Fibroblast of lung (primary cell): ENCODE measurements at places on chromosomes 12 and 14.

DNA sequence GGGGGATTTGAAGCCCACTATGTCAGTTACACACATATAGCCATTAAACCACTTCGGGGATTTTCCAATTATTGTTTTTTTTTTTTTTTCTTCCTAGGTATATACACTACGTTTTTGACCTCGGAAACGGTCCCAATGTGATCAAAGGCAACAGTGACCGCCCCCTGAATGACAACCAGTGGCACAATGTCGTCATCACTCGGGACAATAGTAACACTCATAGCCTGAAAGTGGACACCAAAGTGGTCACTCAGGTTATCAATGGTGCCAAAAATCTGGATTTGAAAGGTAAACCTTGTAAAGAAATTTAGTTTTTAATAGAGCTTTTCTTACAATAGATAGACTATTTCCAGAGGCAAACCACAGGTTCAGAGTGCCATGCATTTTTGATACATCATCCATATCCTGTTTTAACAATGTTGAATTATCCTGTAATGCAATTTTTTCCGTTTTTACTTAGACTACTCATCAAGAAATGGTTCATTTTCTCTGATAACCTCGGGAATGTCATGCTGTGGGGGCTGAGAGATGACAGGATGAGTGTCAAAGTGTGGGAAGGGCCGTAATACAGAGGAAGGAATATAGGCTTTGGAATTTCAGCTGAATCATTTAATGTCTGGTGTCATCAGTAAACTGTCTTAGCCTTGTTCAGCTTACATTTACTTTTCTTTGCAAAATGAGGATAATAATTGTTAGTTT is 797.1 kb downstream of the NRXN3 start:
- no peak for DNase-seq

GRCh38 chr12:3988519-3989217 is 115.5 kb upstream of the PARP11 start:
- no peak for DNase-seq

- DNase-seq = no peak
Observed at GRCh38 chr12:24591715-24592440, 357.0 kb downstream of the BCAT1 start.

- DNase-seq = peak; percentile 82
Observed at GRCh38 chr14:52879958-52880357, 70.9 kb downstream of the FERMT2 start.

GRCh38 chr12:81558031-81558430 is 201.1 kb downstream of the PPFIA2 start:
- peak; percentile 67 for DNase-seq

DNA sequence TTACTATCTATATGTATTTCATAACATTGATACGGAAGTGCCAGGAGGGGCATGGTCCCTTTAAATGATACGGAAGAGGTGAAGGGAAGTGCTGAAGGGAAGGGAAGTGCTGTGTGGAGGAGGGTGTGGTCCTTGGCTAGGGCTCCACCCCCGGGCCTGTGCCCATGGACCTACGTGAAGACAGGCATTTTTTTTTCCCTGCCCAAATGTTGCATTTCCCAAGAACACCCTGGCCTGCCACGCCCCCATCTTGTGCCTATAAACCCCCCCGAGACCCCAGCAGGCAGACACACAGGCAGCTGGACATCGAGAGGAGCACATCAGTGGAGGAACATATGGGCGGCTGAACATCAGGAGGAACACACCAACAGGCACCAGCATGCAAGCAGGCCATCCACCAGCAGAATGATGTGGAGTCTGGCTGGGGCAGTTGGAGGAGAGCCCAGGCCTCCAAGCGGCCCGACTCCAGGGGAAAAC is 134.1 kb downstream of the SLC41A2 start:
- no peak for DNase-seq

- DNase-seq = peak; percentile 81
Observed at GRCh38 chr12:93137656-93138612, 208.8 kb upstream of the EEA1 start.

GRCh38 chr14:91227183-91227628 is 17.3 kb downstream of the GPR68 start:
- no peak for DNase-seq

DNA sequence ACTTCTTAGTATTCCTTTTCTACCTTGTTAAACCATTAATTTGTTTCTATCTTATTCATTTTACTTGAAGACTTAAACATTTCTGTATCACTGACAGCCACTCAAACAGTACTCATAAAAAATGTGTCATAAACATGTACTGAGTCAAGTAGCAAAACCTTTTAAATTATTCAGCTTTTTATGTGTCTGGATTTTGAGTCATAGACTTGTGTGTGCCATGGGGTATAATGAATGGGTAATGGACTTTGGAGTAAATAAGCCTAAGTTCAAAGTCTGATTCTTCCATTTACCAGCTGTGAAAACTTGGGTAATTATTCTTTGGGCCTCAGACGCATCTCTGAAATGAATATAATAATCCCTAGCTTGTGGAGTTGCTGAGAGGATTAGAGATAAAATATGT is 199.0 kb downstream of the RAD51B start:
- DNase-seq = no peak

DNA sequence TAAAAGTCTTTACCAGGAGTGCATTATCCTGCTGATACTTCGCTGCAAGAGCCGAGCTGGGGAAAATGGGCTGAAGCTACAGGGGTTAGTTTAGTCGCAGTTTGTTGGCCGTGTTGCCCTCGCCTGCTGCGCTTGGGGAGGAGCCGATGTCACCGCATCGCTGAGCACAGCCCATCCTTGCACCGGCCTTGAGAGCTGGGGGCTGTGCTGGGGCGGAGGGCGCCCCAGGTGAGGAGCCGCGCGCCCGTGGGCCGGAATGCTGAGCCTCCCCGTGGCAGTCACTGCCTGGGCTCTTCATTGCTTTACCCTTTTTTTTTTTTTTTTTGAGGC is 50.0 kb downstream of the ADGRD1 start:
- no peak for DNase-seq

GRCh38 chr12:3204143-3204542 is 127.0 kb downstream of the TSPAN9 start:
- no peak for DNase-seq

DNA sequence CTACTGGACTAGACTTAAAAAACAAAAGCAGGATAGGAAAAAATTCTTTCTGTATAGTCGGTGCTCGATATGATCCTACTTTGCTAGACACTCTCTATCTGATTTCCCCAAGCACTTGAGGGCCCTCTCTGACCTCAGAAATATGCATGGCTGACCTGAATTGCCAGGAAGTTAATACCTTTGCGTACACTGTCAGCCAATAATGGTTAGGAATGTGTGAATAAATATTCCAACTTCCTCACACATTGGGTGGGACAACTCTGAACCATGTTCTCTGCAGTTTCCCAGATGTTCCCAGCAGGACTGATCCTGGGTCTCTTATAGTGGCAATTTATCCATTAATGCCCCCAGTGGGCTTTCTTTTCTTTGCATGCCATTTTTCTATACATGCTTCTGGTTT is 20.5 kb upstream of the RPL10L start:
- no peak for DNase-seq

GRCh38 chr14:63423889-63424288 is 105.2 kb upstream of the GPHB5 start:
- DNase-seq = no peak

- no peak for DNase-seq
Observed at GRCh38 chr12:123960856-123961255, 11.8 kb downstream of the CCDC92 start.

DNA sequence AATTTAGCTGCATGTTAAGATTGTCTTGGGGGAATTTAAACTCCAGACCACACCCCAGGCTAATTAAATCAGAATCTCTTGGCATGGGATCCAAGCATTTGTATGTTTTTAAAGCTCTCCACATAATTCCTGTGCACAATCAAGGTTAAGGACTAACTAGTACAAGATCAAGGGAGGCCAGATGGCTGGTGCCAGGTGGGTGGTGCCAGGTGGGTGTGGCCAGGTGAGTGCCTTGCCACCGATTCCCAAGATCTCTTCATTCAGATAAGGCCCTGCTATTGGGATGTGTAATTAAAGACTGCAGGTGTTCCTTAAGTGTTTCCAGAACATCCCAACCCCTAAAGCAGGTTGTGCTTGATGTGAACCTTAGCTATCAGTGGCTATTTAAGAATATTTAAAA is 75.1 kb downstream of the NRXN3 start:
- no peak for DNase-seq

- no peak for DNase-seq
Observed at GRCh38 chr12:21828779-21829178, 54.3 kb upstream of the KCNJ8 start.

DNA sequence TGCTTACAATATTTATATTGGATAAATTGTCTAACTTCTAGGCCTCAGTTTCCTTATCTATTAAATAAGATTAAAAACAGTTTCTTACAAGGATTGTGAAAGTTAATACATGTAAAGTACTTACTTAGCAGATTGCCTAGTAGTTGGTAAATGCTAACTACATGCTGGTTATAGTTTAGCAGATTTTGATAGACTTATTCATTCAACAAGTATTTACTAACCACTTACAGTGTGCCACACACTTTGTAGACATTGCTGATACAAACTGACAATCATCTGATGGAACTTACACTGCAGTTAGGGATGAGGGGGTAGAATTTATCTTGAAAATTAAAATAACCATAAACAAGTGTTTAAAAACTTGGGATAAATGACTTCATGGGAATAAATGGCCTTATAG is 50.4 kb downstream of the ARID2 start:
- no peak for DNase-seq

DNA sequence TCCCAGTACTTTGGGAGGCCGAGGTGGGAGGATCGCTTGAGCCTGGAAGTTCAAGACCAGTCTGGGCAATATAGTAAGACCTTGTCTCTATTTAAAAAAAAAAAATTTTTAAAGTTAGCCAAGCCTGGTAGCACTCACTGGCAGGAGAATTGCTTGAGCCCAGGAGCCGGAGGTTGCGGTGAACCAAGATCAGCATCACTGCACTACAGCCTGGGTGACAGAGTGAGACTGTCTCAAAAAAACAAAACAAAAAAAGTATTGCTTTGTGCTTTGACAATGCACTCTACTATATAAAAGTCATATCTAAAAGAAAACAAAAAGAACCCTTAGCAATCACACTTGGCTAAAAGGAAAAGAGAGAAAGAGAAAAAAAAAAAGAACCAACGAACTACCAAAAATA is 26.8 kb downstream of the GNPTAB start:
- no peak for DNase-seq

DNA sequence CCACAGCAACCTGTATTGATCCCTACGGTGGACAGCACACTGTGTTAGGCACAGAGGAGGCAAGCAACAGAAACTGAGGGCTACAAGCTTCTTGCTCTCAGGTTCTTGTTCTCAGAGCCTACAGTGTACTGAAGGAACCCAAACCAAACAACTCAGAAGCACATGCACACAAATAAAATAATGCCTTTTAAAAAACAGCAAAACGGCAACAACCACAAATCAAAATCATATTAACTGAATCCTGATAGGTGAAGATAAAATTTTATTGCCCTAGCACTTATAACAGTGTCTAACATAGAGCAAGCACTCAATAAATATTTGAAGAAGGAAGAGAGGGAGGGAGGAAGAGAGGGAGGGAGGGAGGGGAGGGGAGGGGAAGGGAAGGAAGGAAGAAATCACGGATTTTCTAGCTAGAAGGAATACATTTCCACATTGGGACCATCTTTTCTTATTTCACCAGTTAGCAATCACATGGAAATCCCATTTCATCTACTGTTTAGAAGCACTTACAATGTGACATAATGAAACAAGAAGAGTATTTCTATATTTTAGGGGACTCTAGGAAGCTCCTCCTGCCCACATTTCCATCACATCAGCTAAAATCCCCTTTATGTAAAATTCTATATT is 27.2 kb downstream of the DMAC2L start:
- DNase-seq = no peak

DNA sequence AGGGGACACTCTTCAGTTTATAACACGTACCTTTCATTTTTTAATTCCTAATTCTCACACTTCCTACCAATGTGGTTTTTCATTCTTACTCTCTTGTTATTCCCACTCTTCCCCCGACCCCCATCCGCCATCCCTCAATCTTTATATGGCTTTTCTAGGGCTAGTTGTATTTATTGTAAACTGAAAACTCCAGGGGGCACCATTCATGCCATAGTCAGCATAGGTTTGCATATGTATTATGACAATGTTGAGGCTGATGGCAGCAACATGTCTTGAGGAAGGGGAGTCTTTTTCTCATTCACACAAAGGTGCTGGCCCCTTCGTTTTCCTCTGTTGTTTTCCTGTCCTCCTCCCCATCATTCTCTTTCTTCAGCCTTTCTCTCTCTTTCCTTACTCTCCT is 27.7 kb upstream of the LTA4H start:
- peak; percentile 58 for DNase-seq

- DNase-seq = no peak
Observed at GRCh38 chr12:91320999-91321398, 138.4 kb upstream of the DCN start.

DNA sequence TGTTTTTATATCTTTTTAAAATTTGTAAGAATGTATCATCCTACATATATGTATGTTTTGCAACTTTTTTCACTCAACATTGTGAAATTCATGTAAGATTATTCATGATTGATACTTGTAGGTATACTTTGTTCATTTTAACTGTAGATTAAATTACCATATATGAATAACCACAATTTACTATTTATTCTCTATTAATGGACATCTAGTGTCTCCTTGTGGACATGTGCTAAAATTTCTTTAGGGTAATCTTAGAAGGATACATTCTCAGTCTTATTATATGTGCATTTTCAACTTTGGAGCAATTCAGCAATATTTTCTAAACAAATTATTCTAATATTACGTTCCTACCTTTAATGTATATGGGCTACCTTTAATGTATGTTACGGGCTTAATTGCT is 192.4 kb downstream of the FUT8 start:
- DNase-seq = peak; percentile 40
